ENCODE measurements at places on chromosomes 16 and 17. TPM values are rescaled to one million over a fixed set of nuclear protein-coding genes. Genes with fewer than 3 reads are reported as not detected.

DNA sequence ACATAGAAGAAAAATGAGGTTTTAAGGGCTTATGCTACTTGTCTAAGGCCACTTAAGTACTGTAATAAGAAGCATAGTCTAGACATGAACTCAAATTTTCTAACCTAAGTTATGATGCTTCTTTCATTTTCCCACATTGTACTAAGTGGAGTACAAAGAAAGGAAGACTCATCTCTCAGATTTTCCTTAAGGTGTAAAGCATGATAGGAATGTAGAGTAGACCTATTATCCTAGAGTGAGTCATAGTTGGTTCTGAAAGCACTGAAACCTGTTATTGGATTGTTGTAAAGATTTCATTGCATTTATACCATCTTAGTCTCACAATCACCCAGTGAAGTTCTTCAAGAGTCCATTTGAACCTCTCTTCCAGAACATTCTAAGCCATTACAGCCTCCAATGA is 343.8 kb downstream of the TOX3 start:
- DNase-seq: no peak
- H3K4me3 ChIP-seq: no peak overlapping the region
- H3K27me3 ChIP-seq: no peaks in the 10 kb centered on the region
- no peaks in the 10 kb centered on the region for H3K4me1 ChIP-seq

- H3K27me3 ChIP-seq: no peaks in the 10 kb centered on the region
- no peak for DNase-seq
- peak overlapping the region; percentile 81 for H3K27ac ChIP-seq
- peaks cover 6% of the 10 kb centered on the region for H3K4me1 ChIP-seq
- H3K4me3 ChIP-seq: peak overlapping the region; percentile 89
Measured at GRCh38 chr16:72094266-72094610, 591 bp downstream of the DHX38 start.

DNA sequence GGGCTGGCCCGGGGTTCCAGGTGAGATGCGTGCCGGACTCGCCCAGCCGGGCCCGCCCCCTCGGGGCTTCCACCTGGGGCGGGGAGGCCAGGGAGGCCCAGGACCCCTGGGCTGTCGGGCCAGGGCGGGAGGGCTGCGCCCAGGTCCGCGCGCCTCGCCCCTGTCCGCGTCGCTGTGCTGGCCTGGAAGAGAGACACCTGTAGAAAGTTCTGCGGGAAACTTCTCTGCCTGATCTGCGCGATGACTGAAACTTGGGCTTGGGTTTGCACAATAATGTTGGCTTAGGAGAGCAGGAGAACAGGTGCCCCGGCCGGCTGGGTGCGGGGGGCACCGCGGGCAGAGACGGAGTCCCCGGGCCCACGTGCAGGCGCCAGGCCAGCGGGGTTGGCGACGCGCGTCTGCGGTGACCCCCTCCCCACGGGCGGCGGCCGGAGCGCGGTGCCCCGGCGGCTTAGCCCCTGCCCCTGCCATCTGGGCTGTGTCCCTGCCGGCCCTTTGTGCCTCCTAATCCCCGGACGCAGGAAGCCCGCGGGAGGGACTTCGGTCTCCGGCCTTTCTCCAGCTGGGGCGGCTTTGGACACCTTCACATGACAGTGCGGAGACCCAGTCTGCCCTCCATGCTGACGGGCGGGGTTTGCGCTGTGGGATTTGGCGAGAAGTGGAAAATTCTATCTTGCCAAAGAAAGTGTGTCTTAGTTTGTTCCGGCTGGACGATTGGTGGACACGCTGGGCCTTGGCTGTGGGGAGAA is 483 bp downstream of the LLGL2 start:
- H3K27ac ChIP-seq: peak overlapping the region; percentile 50
- no peaks in the 10 kb centered on the region for H3K27me3 ChIP-seq
- no peak for DNase-seq
- peak overlapping the region; percentile 75 for H3K4me3 ChIP-seq
- H3K4me1 ChIP-seq: no peaks in the 10 kb centered on the region
- no peaks in the 10 kb centered on the region for H3K36me3 ChIP-seq

GRCh38 chr17:8836821-8837562 is 30.5 kb downstream of the PIK3R6 start:
- no peak overlapping the region for H3K4me3 ChIP-seq
- H3K27me3 ChIP-seq: no peaks in the 10 kb centered on the region
- no peak for DNase-seq
- H3K36me3 ChIP-seq: no peaks in the 10 kb centered on the region
- no peak overlapping the region for H3K27ac ChIP-seq

DNA sequence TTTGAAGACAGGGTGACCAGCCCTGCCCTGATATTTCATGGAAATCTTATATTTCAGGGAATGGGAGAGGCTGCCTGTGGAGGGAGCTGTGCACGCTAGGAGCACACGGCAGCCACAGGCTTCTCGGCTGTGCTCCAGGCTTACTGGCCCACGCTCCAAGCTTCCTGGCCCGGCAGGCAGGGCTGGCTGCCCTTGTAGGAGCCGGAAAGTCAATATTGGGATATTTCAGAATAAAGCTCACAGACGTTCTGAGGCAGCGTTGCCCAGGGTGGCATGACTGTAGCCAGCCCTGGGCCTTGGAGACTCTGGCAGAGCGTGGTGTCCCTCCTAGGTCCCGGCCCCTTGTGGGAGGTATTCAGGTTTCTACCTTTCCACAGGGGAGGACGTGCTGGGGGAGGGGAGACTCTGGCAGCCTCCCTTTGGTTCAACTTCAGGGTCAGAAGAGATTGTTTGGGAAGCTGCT is 95.6 kb downstream of the NPIPB11 start:
- no peaks in the 10 kb centered on the region for H3K27me3 ChIP-seq
- peak; percentile 73 for DNase-seq
- no peaks in the 10 kb centered on the region for H3K36me3 ChIP-seq
- H3K27ac ChIP-seq: peak overlapping the region; percentile 7

CTRB2 gene
- total RNA-seq: not detected

DNA sequence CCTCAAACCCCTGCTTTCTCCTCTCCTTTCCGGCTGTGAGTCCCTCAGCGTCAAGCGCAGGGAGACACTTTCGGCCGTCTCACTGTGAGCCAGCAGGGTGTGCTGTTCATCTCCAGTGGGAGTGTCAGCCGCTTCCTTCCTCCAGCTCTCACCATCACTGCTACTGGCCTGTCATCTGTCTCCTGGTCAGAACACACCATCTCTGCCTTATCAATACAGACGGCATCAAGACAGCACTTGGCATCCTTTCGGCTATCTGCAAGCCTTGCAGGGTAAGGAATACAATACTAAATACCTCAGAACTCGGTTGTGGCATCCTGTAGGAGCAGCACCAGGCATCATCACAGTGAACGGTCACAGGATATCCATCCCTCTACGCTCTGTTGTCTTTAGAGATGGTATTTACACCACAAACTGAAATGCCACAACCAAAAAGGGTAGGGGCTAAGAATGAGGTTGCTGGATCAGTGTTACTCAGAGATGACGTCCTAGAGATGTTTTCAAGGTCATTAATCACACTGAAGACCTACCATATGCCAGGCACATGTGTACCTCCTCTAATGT is 20.7 kb upstream of the CMTM4 start:
- peaks cover 3% of the 10 kb centered on the region for H3K4me1 ChIP-seq

GRCh38 chr16:29304251-29304650 is 102.3 kb downstream of the NPIPB11 start:
- no peak overlapping the region for H3K27ac ChIP-seq
- no peaks in the 10 kb centered on the region for H3K36me3 ChIP-seq
- H3K4me1 ChIP-seq: peaks cover 21% of the 10 kb centered on the region
- no peak overlapping the region for H3K4me3 ChIP-seq
- no peak for DNase-seq
- no peaks in the 10 kb centered on the region for H3K27me3 ChIP-seq

SLFN12 gene
- total RNA-seq: 7.6 TPM
